ENCODE measurements at places on chromosomes 12 and 14.

DNA sequence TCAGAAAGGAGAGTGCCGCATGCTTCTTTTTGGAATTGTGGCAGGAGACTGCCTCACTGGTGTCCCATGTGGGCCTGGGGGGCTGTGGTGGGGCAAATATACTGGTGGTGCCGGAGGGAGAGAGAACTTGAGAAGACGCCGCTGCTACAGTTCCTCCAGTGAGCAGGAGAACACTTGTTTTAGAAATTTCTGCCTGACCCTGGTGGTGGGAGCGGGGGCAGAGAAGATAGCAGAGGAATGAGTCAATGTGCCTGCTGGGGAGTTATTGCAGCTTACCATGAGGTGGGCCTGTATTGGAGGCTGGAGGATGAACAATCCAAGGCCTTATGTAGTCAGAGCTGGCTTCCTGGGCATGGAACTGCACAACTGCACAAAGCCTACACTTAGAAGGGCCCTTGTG lies 211.8 kb downstream of the SNAPC1 start:
- no peak for DNase-seq

- no peak for DNase-seq
Observed at GRCh38 chr14:104927432-104927816, 2.7 kb downstream of the PLD4 start.

GRCh38 chr12:123949770-123950165 lies 22.9 kb downstream of the CCDC92 start:
- no peak for DNase-seq

DNA sequence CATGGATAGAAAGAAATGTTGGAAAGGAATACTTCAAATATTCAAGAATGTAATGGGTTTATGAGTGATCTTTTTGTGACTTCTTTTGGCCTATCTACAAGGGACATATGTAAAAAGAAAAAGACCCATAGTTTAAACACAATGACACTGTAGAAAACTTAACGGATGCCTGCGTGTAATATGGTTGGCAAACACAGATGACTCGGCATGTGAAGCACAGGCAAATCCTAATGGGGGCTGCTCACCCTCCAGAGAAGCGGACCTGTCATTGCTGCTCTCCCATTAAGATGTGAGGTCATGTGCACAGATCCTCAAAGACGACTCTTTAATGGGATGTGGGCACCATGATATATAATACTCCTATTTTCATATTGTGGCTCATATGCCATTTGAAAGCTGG lies 366.6 kb upstream of the TMEM132C start:
- no peak for DNase-seq

DNA sequence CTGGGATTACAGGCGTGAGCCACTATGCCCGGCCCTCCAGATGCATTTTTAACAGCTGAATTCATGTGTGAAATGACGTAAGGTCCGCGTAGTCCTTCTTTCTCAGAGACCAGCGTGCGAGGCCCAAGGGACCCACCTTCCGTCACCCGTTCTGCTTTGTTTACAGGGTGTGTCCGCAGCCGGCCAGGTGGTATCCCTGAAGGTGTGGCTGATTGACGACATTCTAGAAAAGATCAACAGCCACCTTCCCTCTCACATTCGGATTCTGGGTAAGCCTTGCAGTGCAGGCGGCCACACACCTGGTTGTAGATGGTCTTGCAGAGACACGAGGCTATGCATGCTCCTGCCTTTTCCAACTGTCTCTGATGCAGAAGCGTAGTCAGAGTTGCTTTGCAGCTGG lies 9.9 kb downstream of the PUS1 start:
- DNase-seq: no peak

DNA sequence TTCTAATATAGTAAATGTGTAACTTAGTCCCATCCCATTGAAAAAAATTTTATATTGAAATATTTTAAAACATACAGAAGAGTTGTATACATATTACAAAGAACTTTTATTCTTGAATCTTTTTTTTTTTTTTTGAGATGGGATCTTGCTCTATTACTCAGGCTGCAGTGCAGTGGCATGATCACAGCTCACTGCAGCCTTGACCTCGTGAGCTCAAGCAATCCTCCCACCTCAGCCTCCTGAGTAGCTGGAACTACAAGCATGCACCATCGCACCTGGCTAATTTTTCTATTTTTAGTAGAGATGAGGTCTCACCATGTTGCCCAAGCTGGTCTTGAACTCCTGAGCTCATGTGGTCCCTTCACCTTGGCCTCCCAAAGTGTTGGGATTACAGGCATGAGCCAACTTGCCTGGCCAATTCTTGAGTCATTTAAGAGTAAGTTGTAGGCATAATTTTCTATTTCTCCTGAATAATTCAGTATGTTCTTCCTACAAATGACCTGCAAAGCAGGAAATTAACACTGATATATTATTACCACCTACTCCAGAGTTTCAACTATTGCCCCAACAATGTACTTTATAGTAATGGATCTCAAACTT lies 153.0 kb upstream of the BMP4 start:
- no peak for DNase-seq

GRCh38 chr12:23862701-23863100 lies 86.8 kb downstream of the SOX5 start:
- DNase-seq: no peak
